RPMI7951 (cell line): ENCODE measurements at places on chromosomes 12 and 14. TPM values are rescaled to one million over a fixed set of nuclear protein-coding genes. Genes with fewer than 3 reads are reported as not detected.
A peak's percentile ranks its signal among the peaks of the same experiment; 100 is the strongest.

DNA sequence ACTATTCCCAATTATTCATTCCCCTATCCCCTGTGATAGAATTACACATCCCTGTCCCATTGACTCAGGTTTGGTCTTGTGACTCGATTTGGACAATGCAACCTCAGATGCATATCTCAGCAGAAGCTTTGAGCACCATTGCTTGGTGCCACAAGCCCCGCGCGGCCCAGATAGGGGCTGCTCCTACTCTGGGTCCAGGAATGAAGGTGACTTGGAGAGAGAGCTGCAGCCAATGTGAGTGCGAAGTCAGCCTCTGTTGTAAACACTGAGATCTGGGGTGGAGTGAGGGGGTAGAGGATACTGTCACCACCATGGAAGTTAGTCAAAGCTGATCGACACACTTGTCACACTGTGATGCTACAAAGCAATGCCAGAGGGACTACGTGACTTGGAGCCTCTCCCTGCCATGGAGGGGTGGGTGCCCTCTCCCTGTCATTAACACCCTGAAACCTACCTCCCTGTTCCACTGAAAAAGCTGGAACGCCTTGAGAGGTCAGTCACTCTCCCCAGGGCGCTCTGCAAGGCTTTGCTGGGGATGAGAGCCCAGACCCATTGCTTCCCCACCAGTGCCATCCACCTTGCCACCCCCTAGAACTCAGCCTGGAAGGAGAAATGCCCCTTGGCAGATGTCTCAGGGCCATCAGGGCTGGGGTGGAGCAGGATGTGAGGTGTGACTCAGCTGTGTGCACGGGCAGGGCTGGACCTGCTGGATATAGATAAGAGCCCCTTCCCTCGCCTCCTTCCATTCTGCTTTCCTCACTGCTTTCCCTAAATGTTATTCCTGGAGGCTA, 6.6 kb upstream of the PLEK2 start:
- peak; percentile 48 for DNase-seq

- peak; percentile 71 for DNase-seq
Measured at GRCh38 chr12:5171701-5172100, 128.0 kb downstream of the KCNA5 start.

MYF5 gene
- total RNA-seq, result not detected in 2 replicates

- DNase-seq, result no peak
Measured at GRCh38 chr14:54792288-54792687, 110.3 kb downstream of the GCH1 start.

DNA sequence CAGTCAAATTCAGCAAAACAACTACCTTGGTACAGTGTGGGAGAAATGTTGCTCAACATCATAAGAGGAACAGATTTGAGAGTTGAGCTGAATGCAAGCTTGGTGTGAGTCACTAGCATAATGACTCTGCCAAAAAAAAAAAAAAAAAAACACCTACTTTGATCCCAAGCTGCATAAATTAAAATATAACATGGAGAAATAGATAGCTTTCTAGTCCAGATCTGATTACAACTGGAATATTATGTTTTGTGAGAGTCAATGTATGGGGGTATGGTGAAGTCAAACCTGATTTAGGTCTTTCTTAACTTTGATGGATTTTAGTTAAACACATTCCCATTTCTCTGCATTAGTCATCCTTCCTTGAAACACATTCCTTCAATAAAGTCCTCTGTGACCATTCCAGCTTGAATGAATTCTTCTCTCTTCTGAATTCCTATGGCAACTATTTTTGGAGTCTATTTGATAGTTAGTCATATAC, 188.1 kb downstream of the SLC5A8 start:
- peak; percentile 67 for DNase-seq

DNA sequence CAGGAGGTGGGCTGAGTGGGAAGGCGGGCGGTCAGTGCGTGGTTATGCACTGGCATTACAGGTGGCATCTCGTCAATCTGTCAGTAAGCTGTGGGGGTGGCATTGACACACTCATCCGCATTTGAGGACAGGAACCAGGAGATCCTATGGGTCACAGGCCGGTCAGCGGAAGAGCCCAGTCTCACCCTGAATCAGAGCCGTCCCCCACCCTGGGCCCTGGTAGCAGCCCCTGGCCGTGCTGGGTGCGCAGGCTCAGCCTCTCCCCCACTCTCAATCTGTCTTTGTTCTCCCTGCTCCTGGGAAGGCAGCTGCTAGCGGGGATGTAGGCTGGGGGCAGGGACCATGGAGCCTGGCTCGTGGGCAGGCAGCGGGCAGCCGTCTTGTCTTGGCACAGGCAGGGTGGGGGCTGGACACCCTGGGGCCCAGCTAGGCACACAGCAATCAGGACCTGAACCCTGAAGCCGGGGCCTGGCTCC, 5.1 kb downstream of the INF2 start:
- DNase-seq, result no peak

DNA sequence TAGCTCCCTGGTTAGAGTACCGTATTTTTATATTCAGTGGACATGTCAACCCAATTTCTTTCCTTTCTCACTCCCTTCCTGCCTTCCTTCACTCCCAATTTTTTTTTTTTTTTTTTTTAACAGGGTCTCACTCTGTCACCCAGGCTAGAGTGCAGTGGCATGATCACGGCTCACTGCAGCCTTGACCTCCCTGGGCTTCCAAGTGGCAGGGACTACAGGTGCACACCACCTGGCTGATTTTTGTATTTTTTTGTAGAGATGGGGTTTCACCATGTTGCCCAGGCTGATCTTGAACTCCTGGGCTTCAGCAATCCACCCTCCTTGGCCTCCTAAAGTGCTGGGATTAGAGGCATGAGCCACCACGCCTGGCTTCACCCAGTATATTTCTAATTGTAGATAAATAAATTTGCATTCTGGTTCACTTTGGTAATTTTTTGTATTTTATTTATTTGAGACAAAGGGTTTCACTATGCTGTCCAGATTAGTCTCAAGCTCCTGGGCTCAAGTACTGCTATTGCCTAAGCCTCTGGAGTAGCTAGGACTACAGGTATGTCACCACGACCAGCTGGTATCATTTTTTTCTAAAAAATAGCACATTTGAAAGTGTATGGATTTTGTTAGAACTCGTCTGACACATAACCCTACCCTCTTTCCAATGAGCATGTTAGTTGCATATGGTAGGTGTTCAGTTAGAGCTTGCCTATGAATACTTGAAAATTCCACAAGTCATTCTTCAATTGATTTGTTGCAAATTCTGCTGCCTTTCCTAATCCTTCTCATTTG, 15.7 kb downstream of the SLC38A2 start:
- DNase-seq, result peak; percentile 28

DNA sequence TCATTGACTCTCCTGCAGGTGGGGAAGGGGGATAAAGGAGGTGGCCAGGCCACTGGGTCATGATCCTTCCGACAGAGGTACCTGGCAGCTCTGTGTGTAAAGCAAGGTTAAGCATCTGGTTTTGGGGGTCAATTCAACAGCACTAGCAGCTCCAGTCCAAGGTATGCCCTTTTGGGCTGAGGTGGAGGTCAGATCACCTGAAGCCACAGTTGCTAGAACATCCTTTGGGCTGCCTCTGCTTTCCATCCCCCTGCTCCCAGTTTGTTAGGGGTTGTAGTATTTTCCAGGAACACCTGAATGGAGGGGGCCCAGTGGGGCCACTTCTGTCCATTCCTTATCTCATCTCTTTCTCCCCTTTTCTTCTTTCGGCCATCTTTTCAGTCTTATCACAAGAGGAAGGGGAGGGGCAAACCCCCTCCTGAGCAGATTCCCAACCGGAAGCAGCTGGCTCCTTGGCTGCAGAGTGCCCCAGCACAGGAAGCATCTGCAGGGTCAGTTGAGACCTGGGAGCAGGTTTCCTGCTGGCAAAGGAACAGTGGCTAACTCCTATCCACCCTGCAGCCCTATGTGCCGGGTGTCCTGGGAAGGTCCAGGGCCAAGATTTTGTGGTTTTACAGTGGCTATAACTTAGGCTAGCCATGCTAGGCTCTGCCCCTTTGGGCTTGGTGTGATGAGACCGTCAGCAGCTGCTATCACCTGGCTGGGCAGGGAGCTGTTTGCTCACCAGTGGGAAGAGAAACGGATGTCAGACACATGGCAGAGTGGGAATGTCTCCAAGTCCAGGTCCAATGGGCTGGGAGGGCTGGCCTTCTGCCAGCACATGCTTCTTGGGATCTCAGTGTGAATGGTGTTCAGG, 40.2 kb downstream of the SH2B3 start:
- DNase-seq, result peak; percentile 90

GRCh38 chr14:42214981-42215491, 608.4 kb downstream of the LRFN5 start:
- peak; percentile 85 for DNase-seq

DNA sequence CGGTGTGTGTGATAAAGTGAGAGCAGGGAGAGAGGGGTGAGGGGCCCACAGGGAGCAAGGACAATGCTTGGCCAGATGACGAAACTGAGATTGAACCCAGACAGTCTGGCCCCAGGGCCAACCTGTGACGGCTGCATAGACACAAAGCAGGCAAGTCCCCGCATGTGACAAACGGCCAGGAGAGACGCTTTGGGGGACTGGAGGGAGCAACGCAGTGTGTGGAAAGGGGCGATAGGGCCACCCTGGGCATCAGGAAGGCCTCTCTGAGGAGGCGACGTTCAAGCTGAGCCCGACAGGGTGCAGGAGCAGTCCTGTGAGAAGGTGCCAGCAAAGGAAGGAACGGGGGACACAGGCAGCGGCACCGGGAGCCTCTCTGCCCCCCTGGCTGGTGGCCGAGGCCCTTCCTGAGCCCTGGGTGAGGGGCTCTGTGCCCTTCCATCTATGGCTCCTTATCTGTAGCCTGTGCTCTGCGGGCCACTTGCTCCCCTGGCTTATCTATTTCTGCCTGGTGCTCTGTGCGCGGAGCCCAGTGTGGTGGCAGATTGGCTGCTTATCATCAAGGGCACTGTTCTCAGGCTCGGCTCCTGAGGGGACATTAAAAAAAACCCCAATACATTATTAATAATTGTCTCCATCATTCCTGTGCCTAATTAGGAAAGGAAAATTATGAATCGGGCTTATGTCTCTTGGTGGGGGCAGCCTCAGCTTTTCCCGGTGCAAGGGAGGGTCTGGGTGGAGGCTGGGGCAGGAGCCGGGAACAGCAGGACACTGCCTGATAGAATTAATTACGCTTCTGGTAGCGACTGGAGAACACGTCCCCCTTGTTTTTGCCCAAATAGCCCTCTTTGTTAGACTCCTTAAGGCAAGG, 39.8 kb downstream of the PRIMA1 start:
- DNase-seq, result no peak

DNA sequence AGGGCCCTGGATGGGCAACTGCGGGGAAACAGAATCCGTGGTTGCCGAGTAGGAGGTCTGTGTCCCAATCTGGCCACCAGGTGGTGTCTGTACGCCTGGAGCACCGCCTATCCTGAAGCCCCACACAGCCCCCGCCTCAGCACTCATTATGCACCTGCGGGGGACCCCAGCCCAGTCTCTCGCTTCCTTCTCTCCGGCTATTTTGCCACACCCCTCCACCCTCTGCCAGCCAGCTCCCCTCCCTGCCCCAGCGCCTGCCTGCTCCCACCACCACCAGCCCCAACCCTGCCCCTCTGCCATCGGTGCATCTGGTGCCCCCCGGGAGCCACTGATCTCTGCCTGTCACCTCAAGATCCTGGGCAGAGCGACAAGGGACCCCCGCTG, 2.2 kb upstream of the NXPH4 start:
- peak; percentile 48 for DNase-seq

PPFIA2 gene
- 0.20 TPM in 1 of 2 replicates, not detected in the other for total RNA-seq

HIGD1C gene
- total RNA-seq, result not detected in 2 replicates

GRCh38 chr14:60067882-60068281, 23.8 kb upstream of the PCNX4 start:
- DNase-seq, result no peak

GRCh38 chr12:39743655-39744054, 124.1 kb upstream of the ABCD2 start:
- DNase-seq, result no peak

- peak; percentile 61 for DNase-seq
Measured at GRCh38 chr14:64510825-64511671, 6.5 kb downstream of the ZBTB1 start.

RAD9B gene
- 0.39 and 0.60 TPM in 2 replicates for total RNA-seq

CEBPE gene
- not detected in 2 replicates for total RNA-seq

GRCh38 chr14:28298156-28298555, 468.4 kb upstream of the FOXG1 start:
- peak; percentile 42 for DNase-seq

GRCh38 chr12:40225984-40226602, 1.3 kb downstream of the LRRK2 start:
- no peak for DNase-seq

DNA sequence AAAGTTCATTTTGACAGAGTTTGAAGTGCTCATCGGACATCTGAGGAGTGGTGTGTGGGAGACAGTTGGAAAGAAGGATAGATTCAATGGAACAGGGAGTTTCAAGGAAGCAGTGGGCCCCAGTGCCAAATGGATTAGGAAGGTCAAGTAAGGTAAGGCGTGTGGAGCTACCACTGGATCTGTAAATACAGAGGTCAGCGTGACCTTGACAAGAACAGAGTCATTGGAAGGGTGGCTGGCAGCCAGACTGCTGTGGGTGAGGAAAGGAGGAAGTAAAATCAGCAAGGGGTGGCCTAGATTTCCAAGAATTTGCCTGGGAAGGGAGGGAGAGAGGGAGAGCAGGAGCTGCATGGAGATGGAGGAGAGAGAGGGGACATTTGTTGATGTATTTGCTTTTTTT, 68.2 kb upstream of the IGF1 start:
- peak; percentile 39 for DNase-seq

GRCh38 chr14:101929946-101930345, 34.4 kb upstream of the DYNC1H1 start:
- no peak for DNase-seq

DNA sequence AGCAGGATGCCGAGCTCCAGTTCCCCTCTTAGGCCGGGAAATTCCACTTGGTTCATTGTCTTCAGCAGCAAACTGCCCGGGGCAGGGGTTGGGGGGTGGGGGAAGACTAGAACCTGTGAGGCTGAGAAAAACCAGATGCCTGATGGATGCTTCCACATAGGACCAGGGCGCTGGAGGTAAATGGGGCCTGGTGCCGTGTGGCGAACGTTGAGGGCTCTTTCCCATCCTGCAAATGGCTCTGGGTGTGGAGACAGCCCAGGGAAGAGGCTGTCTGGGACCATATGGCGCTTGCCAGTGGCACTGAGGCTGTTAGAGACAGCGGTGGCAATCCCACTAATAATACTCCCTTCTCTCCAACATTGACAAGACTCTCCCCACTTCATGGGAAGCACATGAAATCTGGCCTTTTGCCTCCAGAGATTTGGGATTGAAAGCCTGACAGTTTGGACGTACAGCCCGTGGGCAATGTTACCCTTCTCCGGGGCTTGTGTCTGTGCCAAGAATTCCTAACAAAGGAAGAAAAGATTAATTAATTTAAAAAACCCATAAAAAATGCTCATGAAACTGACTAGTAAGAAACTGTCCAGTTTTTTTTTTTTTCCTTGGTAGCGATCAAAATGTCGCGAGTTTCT, 44.5 kb downstream of the MAP1LC3B2 start:
- DNase-seq, result no peak

CEP170B gene
- 3.8 and 5.9 TPM in 2 replicates for total RNA-seq

DNA sequence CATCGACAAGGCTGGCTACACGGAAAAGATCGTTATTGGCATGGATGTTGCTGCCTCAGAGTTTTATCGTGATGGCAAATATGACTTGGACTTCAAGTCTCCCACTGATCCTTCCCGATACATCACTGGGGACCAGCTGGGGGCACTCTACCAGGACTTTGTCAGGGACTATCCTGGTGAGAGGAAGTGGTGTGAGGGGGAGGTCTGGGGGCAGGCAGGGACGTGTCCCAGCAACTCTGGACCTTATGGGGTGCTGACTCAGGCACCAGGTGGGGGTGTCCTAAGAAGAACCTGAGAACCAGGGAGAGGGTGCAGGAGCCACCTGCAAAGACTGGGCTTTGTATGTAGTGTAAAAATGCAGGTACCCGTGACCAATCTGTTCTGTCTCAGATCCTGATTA, 5.2 kb downstream of the ENO2 start:
- DNase-seq, result no peak

GRCh38 chr12:52611080-52611468, 7.3 kb downstream of the KRT73 start:
- no peak for DNase-seq
